ENCODE measurements at places on chromosomes 6 and 20.

- no peak for DNase-seq
Observed at GRCh38 chr6:106275692-106276091, 49.9 kb downstream of the ATG5 start.

DNA sequence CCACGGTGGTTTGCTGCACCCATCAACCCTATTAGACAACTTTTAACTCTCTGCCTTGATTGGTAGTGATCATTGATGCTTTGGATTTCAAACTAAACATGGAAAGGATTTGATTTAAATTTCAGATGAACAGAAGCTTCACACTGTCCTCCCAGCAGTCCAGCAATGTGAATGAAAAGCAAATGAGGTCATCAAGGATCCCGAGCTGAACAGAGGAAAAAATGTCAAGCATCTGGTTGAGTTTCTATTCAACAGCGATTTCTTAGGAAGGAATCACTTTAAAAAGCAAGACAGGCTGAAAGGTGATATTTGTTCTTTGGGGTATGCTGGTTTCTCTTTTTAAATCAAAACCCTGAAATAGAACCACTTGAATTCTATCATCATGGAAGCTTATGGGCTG is 10.6 kb upstream of the SAMD3 start:
- DNase-seq = no peak

DNA sequence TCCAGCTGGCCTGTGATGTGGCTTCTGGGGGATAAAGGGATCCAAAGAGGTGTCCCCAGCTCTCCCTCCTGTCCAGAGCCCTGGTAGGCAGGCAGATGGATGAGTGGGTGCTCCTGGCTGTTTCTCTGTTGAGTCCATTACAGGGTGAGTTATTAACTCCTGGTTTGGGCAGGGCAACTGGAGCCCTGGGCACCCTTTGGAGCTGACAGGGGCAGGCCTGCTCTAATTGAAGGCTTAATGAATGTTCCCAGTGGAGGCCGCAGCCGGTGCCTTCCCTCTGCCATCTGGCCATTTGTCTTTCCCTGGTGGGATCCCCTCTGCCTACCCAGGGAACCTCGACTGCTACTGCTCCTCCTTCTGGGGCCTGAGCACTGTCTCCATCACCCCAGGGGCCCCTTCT is 44.7 kb upstream of the MLN start:
- no peak for DNase-seq

- no peak for DNase-seq
Observed at GRCh38 chr6:132760256-132760655, 2.6 kb upstream of the VNN2 start.

- no peak for DNase-seq
Observed at GRCh38 chr20:32777177-32777956, 15.2 kb downstream of the DNMT3B start.

DNA sequence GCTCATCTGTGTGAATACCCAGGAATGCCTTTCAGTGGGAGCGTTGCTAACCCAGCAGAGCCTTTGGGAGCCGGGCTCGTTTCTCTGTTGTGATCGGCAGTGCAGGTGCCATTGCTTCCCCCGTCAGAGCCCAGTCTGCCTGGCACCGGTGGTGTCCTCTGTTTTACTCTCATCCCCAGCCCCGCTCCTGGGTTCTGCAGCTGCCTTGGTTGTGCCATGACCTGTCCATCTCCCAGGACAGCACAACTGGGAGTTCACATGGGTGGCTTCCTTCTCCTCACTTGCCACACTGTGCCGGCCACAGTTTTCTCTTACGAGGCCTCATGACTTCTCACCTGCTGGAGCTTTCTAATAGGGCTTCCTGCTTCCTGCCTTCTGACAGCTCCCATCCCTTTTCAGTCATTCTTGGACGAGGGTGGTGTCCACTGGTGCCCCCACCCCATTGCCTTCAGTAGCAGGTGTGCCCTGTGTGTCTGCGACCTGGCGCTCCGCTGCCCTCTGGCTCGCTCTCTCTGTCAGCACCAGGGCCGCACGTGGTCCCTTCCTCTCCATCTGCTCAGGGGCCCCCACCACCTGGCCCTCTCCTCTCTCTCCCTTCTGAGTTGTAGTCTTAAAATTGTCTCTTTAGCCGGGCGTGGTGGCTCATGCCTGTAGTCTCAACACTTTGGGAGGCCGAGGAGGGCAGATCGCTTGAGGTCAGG is 110.9 kb downstream of the RPP40 start:
- DNase-seq = no peak

- DNase-seq = no peak
Observed at GRCh38 chr6:157420497-157420896, 39.5 kb downstream of the ZDHHC14 start.

GRCh38 chr6:4967301-4968030 is 36.4 kb downstream of the RPP40 start:
- DNase-seq = no peak

DNA sequence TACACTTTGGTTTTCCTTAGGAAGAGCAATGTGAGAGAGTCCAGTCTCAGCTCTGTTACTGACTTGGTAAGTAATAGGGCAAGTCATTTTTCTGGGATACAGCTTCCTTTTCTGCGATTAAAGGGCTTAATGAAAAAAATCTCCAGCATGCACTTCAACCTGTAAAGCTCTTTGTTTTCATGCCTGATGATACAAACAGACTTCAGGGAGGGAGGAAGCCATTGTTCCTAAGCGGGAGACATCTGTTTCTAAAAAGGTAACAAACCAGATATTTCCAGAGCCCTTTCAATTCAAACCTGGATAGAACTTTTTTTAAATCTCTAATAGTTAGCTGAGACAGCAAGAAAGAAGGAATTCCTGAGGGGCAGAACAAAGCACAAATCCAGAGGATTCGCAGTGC is 5.2 kb upstream of the CASS4 start:
- no peak for DNase-seq

DNA sequence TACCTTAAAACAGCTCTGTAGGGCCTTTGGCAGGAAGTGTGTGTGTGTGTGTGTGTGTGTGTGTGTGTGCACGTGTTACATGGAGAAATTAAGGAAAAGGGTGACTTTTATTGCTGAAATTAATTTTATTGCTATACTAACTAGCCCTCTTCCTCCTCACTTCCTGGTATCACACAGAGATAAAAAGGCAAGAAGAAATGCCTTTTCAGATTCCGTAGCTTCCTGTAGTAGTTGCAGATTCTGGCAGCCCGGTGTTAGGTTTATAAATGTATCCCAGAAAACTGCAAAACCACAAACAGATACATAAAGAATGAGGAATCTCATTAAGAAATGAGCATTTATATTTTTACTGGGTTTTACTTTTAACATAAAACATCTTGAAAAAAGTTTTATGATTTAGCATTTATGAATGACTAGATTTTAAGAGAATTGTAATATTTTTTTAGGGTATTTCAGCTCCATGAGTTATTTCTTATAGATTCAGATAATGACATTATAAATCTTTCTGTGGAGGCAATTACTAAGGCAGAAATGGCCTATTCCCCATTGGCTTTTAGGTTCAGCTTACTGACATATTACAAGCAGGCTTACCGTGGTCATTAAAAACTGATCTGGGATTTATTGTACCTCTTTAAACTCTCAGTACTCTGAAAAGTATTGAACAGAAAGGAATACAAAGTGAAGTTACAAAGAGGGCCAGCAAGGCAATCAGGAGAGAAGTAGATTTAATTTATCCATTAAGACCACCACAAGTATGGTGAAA is 249.1 kb upstream of the TSHZ2 start:
- DNase-seq = no peak

GRCh38 chr6:81450180-81450579 is 302.3 kb downstream of the TENT5A start:
- DNase-seq = no peak

DNA sequence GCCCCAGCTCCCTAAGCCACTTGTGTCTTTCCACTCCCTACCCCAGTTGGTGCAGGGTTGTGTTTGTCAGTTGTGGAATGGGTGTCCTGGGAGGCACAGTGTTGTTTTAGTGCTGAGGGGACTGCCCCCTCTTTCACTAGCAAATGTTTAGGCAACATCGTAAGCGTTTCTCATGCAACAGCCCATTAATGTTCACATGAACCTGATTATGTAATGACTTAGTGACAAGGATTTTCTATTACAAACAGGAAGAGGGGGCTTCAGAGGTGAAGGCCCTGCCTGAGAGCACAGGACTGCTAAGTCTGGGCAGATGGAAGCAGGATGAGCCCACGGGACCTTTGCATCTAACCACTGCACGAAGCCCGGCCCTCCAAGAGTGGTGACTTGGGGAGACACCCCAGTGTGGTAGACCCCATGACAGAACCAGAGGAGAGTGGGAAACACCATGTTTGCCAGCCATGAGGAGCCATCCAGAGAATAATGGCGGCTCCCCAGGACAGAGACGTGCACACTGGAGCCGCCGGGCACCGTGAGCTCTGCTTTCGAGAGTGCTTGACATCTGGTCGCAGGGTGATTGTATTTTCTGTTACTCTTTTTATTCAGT is 339.7 kb downstream of the THBS2 start:
- no peak for DNase-seq

DNA sequence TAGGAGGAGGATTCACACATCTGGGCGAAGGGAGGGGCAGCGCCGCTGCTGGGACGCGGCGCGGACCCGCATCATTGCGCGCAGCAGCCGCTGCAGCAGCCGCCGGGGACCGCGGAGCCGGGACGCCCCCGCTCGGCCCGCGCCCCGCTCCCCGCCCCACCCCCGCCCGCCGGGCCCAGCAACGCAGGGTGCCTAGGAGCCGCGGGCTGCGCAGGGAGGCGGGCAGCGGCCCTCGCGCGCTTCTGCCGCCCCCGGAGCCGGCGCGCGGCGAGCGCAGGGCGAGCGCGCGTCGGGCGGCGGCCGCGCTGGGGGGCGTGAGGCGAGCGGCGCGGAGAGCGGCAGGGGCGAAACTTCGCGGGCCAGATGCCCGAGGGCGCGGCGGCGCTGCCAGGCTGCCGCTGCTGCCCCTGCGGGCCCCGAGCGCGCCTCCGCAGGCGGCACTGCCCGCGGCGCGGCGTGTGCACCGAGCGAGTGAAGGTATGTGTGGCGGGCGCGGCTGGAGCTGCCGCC is at the start of gene NKAIN2:
Gene NKAIN2, plus strand, starts transcription at position 362 of the 510 bp plus-strand sequence.
- no peak for DNase-seq

DNA sequence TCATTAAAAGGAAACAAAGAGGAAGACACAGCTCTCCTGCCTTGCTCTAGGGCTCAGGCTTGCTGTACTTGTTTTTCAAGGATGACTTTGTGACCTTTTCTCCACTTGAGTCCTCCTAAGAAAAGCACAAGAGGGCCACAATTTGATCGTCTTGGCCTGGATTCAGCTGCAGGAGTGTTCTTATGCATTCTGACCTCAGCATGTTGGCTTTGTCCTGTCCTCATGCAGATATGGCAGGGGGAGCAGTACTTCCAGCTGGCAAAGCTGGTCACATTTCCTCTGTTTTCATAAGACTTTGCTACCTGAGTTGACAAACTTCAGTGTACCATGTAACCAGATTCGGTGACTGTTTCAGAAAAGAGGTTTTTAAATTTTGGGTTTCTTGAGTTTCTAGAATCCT is 30.8 kb downstream of the KDM1B start:
- no peak for DNase-seq

GRCh38 chr20:6673071-6673470 is 94.4 kb upstream of the BMP2 start:
- DNase-seq = no peak

GRCh38 chr20:51886341-51886740 is 84.0 kb upstream of the SALL4 start:
- no peak for DNase-seq

DNA sequence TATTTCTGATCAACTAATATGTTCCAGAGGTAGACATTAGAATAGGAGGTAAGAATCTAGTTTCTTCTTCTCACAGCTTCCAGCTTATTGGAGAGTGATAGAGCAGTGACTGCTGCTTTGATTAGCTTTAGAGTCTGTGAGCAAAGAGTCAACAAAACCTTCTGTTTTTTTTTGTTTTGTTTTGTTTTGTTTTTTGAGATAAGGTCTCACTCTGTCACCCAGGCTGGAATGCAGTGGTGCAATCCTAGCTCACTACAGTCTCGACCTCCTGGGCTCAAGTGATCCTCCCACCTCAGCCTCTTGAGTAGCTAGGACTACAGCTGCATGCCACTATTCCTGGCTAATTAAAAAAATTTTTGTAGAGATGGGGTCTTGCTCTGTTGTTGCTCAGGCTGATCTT is 39.3 kb downstream of the TSBP1 start:
- DNase-seq = no peak

DNA sequence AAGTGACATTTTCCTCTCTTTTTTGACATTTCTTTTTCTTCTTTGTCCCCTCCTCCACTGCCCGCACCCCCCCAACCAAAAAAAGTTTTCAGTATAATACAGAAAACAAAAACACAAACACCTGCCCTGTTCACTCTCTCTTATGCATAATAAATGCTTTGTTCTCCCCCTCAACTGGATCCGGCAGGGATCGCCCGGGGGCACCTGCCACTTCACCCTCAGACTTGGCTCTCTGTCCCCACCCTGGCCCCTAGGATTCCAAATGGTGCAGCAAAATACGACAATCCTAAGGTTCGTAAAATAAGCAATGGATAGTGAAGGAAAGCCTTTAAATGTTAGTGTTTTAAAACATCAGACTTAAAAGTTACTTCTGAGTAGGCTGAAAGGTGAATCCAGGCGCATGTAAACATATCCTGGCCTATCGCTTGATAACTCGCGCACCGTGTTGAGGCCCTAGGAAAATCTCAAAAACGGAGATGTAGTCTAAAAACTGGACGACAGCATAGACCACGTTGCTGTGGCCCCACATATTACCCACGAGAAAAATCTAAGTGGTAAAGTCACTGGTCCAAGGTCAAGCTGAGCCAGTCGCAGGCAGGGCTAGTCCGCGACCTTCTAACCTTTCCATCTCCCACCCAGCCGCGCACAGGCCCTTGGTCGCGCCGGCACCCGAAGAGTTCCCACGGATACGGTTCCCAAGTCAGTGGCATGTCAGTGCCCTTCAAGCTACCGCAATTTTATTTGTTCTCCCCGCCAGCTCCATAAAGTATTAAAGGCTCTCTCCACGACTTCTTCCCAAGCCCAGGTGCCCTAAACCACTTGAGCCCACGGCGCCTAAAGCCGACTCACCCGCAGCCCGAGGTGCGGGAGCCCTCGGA is 130.8 kb downstream of the OGFRL1 start:
- peak; percentile 61 for DNase-seq

GRCh38 chr6:137115658-137116057 is 57.8 kb downstream of the IL22RA2 start:
- DNase-seq = no peak

DNA sequence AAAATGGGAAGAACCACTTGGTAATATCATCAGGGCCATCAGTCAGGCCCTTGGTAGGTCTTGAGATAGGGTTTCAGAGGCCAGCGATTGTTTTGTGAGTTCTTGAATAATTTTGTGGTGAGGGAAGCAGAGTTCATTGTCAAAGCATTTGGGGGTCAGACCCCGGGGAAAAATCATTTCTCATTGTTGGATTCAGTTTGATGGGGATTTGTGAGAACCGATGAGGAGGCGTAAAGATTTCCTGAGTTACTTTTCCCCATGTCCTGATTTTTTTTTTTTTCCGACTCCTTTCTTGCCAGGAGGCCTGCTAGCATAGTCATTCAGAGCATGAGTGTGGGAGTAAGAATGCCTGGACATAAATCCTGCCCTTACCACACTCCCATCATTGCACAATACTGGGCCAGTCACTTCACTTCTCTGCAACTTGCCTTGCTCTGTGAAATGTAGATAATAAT is 60.3 kb downstream of the TSHZ2 start:
- peak; percentile 66 for DNase-seq

All from tibial artery (tissue), 4 donors.